ENCODE measurements at places on chromosomes 16 and 17.

DNA sequence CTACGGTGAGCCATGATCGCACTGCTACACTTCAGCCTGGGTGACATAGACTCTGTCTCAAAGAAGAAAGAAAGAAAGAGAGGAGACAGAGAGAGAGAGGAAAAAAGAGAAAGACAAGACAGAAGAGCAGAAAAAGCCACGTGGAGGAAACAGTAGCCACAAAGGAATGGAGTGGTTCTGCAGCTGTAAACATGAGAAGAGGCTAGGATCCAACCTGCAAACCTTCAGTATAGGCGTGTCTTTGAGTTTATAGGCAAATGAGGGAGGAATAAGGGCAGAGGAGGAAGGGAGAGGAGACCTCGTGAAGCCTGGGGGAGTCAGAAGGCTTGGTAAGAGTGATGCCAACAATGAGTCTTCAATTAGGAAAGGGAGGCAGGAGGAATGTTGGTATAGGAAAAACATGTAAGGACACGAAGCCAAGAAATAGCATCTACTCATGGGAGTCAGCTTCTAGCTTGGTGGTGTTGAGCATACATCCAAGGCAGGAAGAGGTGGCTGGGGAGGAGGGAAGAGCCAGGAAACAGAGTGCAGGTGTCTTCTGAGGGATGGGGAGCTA lies 3.9 kb downstream of the MED9 start:
- DNase-seq: no peak

DNA sequence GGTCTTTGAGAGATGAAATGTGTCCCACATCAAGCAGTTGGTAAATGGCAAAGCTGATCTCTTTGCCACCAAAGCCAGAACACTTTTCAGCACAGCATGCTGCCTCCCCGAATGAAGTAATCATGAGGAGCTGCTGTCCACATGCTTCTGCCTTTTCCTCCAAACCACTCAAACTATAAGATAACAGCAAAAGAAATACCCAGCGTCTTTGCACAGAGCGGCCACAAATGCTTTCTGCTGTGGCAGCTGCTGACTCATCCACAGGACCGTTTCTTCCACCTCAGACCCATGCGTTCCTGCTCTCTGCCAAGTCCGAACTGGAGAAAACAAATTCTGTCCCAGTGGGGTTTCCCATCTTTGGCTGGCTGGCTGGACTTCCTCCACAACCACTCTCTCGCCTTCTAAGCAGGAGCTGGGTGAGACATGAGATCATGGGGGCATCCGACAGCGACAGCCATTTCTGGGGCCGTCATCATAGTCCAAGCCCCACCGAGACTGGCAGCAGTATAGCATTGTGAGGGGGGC lies 27.1 kb downstream of the TBC1D3B start:
- DNase-seq: no peak

DNA sequence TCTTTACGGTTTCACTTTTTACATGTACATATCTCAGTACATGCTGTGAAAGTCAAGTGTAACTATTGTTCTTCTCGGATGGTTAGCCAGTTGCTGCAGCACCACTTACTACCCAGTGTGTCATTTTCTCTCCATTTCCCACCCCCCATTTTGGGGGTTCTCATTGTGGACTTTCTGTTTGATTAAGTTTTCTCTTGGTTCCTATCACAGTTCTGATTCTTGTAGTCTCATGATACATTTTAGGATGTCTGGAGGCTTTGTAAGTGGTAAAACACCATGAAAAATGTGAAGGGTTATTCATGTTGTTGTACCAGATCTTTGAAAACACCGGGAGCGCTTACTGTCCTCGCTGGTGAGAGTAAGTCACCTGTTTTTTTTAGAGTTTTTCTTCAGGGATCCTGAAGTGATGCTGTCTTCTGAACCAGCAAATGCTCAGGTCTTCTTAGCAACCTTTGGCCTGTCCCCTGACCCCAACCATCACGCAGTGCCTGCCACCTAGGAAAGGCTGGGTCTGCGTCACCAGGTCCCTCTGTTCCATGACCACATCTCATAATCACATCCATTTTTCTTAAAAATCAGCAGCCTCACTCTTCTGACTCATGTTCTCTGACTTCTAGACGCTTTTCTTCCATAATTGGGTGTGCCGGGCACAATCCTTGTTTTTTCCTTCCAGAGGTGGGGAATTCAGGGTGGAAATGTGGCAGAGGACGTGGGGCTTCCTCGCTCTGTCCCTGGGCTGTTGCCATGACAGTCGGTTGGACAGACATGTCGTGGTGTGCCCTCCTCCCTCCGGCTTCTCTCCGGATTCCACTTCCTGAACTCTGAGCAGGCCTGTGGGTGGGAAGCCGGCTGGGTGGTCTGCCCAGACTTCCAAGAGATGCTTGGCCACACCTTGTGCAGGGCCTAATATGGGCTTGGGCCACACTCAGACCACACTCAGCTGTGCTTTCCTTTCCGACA lies 102.6 kb downstream of the NTN1 start:
- DNase-seq: no peak

DNA sequence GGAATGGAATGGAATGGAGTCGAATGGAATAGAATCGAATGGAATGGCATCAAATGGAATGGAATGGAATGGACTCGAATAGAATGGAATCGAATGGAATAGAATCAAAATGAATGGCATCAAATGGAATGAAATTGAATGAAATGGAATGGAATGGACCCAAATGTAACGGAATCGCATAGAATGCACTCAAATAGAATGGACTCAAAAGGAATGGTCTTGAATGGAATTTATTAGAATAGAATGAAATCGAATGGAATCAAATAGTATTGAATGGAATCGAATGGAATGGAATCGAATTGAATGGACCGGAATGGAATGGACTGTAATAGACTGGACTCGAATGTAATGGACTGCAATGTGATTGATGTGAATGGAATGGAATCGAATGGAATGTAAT lies 501.4 kb upstream of the WSB1 start:
- DNase-seq: no peak

GRCh38 chr17:20091174-20092029 lies 82.2 kb downstream of the SPECC1 start:
- no peak for DNase-seq

DNA sequence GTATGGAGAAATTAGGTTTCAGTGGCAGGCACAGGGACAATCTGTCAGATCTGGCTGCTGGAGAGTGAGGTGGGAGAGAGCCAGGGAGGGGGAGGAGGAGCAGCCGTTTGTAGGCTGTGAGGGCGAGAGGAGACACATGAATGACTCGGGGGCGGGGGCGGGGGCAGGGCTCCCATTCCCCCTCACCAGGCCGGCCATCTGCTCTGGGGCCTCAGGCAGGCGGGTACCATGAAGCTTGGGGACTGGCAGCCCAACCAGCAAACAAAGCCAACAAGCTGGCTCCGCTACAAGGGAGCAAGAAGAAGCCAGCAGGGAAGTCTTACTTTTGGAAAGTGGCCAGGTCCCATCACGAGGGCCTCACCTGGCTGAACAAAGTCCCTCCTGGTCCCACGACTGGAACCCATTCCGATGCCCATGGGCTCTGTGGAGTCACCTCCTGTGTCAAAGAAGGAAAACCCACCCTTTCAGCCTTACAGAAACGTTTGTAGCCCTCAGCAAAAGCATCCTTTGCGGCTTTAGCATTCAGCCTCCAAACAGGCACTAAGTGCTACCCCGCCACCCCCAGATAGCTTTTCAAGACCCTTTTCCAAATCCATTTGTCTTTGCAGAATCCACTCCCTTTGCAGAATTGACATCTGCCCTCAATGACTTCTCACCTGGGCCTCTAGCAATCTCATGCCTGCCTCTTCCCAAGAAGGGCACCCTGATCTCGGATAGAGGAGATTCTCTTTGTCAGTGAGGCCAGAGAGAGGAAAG lies 9.2 kb upstream of the SSTR2 start:
- DNase-seq: no peak

DNA sequence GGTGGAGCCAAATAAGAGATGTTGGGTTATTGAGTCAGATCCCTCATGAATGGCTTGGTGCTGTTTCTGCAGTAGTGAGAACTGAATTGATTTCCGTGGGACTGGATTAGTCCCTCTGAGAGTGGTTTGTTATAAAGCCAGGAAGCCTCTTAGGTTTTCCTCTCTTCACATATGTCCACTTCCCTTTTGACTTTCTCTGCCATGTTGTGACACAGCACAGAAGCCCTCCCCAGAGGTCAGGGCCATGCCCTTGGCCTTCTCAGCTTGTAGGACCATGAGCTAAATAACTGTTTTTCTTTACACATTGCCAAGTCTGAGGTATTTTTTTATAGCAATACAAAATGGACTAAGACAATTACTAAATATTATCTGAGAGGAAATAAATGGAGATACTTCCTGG lies 10.3 kb upstream of the HAPSTR1 start:
- DNase-seq: no peak

DNA sequence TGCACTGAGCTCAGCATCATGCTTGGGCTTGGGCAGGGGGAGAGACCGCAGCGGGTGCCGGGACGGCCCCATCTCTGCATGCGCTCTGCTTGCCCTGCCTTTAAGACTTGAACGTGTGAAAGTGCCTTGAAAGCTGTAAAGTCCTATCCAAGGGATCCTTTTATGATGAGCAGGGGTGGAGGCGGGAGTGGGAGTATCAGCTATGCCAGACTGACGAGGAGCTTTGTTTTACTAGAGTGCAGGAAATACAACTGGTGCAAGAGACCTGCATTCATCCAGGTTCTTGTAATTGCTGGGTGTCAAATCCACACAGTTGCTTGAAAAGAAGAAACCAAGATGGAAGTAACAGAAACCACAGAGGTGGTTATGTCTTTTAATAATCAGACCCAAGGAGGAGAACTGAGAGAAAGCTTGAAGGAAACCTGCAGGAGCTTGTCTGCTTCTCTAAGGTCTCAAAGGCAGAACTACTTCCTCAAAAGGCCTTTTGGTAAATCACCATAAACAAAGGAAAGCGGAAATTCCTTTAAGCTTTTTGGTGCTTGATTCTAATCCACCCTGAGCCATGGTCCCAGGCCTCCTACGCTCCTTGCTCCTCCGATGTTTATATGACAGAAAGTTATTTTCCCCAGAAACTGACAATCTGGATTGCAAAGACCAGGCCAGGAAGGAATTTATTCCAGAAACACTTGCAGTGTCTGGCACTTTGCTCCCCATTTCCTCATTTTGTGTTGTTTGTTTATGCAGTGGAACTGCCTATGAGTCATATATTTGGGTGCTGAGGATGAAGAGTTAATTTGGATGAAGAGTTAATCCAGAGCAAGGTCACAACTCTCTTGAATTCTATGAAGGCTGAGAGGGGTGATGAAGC lies 51.3 kb upstream of the FBXO47 start:
- DNase-seq: no peak

DNA sequence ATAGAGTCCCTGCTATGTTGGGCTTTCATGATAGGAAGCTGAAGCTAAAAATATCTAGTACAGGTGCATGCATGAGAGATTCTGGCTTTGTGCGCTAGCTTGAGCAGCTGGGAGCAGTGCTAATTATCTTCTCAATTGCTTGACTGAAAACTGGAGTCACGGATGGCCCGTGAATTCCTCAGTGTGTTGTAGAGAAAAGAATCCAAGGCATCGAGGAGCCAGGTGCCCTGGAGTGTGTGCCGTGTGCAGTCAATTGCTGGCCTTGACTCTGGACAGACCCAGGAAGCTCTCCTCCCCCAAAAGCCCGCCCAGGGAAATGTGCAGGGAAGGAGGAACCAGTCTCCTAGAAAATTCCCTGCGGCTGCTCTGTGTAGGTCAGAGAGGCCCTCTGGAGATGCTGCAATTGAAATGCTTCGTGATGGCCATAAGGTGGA lies 14.2 kb downstream of the LGALS3BP start:
- DNase-seq: no peak

DNA sequence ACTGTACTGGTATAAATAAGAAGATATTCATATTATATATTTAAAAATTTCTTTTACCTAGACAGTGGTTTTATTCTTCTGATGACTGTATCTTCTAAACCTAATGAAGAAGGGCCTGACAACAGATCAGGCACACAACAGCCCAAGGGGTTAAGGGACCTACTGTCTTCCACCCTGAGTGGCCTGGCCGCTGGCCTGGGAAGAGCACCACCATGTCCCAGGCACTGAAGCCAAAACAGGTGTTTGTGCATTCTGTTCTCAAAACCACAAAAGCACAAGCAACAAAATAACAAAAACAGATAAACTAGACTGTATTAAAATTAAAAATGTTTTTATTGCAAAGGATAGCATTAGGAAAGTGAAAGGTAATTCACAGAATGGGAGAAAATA lies 9.1 kb upstream of the PECAM1 start:
- no peak for DNase-seq

DNA sequence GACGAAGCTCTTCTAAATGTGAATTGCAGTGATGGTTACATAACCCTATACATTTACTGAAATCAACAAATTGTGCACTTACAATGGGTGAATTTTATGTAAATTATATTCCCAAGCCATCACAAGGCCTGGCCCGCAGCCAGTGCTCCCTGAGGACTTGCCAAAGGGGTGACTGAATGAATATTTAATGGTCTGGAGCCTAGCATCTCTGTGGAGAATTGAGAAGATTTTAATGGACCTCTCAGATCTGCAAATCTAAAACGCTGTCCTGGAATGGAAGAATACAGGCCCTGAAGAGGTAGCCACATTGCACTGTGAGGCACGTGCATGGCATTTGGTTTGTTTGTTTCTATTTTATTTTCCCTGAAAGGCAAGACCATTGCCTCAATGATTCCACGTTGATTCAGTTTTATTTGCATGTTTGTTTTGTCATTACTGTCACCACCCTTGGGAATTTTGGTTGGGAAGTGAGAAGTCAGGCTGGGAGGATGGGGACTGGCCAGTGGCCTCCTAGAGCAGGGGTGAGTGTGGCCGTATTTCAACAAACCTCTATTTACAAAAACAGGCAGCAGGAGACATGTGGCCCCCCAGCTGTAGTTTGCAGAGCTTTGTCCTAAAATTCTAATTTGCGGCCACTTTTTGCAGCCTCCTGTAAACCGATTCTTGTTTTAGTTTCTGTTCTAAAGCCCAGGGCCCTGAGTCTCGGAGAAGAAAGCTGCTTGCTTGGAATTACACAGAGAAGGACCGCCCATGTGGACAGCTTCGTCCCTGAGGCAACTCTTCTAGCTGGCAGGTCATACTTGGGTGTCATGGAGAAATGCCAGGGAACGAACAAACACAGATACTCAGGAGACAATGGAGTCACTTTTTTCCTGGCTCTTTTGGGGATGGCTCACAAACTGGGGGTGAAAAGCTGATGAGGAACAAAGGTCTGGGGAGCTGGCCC lies 40.5 kb upstream of the GCSH start:
- no peak for DNase-seq

DNA sequence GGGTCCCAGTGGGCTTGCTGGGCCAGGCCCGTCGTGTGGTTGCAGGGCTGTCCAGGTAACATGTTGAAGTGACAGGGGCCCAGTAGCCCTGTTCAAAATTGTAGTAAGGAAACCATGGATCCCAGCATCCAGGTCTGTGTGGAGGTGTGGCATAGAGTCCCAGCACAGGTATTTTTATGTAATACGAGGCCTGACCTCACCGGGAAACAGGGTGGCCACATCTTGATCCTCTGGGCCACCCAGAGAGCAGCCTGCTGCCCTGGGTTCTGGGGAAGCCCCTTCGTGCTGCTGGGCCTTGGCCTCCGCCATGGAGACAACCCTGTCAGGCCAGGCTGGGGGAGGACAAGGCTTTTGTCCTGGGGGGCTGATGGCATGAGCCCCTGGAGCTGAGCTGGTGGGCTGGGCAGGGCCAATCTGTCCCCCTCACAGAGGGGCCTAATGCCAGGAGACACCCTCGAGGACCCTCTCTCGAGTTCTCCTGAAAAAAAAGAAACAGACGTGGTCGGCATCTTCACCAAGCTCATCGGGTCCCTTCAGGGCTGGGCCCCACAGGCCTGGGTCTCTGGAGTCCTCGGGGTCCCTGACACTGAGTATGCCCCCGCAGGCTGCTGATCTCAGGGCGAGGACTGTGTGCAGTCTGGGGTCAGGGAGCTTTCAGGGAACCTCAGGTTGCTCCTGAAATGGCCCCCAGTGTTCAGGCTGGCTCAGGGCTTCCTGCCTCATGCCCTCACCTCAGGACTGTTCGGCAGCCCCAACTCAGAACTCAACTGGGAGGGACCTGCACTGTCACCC lies 47.8 kb downstream of the TNFRSF13B start:
- no peak for DNase-seq

Data from hematopoietic multipotent progenitor cell treated with erythropoietin and hydrocortisone succinate and interleukin-3 and kit ligand, for 17 days (in vitro differentiated cells).